Muscle of leg (tissue), 16 donors: ENCODE measurements at places on chromosomes 3 and 15.
A peak's percentile ranks its signal among the peaks of the same experiment; 100 is the strongest.

DNA sequence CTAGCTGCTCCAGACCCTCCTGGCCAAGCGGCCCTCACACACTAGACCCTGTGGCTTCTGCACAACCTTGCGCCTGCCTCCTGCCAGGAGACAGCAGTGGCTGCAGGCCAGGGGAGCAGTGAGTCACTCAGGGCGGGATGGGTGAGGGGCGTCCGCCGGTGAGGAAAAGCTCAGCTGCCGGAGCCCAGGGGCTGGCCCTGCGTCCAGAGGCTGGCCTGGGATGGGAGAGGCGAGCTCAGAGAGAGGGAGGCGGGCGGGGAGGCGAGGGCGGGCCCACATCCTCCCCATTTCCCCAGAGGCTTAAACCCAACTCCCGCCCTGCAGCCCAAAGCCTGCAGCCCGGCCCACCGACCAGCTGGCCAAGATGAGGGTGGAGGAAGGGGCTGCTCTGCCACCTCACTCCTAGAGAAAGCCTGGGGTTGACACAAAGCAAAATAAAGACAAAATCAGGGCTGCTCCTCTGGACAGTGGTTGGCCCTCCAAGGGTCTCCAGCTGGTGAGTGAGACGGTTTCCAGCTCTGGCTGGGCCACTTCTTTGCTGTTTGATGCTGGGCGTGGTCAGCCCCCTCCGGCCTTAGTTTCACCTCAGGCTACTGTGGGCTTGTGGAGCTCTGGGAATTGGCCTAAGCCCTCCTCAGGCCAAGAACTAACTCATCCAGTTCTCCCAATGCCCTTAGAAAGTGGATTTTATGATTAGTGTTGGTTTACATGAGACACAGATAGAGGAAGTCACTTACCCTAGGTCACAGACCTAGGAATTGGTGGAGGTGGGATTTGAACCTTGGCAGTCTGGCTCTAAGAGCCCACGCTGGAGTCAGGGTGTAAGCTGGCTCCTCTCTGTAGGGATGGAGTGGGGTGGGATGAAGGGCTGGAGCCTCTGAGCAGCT is 50.6 kb downstream of the IQSEC1 start:
- H3K4me3 ChIP-seq = peak overlapping the region; percentile 49
- H3K27me3 ChIP-seq = no peaks in the 10 kb centered on the region
- H3K36me3 ChIP-seq = no peaks in the 10 kb centered on the region
- peak overlapping the region; percentile 94 for H3K27ac ChIP-seq
- H3K4me1 ChIP-seq = peaks cover 62% of the 10 kb centered on the region

- no peak overlapping the region for H3K27ac ChIP-seq
- no peaks in the 10 kb centered on the region for H3K36me3 ChIP-seq
- no peak overlapping the region for H3K4me3 ChIP-seq
- DNase-seq = no peak
- no peaks in the 10 kb centered on the region for H3K27me3 ChIP-seq
- no peaks in the 10 kb centered on the region for H3K4me1 ChIP-seq
Observed at GRCh38 chr3:168645180-168645579, 549.5 kb upstream of the GOLIM4 start.

DNA sequence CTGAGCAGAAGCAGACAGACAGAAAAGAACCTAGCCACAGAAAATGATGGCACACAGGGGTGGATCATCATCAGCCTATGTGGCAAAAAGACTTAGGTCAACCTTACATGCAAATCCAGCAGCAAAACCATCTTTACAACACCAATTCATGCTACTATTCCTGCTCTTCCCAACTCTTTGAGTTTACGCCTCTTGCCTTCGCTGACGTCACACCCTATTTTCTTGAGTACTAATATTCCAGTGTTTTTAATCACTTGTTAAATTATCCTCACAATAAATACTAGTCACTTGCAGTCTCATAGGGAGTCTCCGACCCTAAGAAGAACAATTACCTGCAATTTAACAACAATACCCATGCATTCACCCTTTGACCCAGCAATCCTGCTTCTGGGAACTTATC is 6.0 kb upstream of the PSMD6 start:
- peaks cover 2% of the 10 kb centered on the region for H3K27me3 ChIP-seq
- no peak overlapping the region for H3K4me3 ChIP-seq
- no peaks in the 10 kb centered on the region for H3K36me3 ChIP-seq
- DNase-seq = no peak
- no peak overlapping the region for H3K27ac ChIP-seq

GRCh38 chr3:153578046-153578445 is 416.0 kb downstream of the RAP2B start:
- H3K4me3 ChIP-seq = no peak overlapping the region
- no peaks in the 10 kb centered on the region for H3K4me1 ChIP-seq
- no peaks in the 10 kb centered on the region for H3K36me3 ChIP-seq
- no peak for DNase-seq
- no peak overlapping the region for H3K27ac ChIP-seq
- no peaks in the 10 kb centered on the region for H3K27me3 ChIP-seq

- peaks cover under 1% of the 10 kb centered on the region for H3K4me1 ChIP-seq
- DNase-seq = no peak
- no peak overlapping the region for H3K4me3 ChIP-seq
- no peaks in the 10 kb centered on the region for H3K36me3 ChIP-seq
Observed at GRCh38 chr15:98121536-98121935, 161.0 kb downstream of the ARRDC4 start.

GRCh38 chr3:70849911-70850699 is 537.7 kb upstream of the MDFIC2 start:
- no peak overlapping the region for H3K27ac ChIP-seq
- DNase-seq = peak; percentile 84
- peaks cover 12% of the 10 kb centered on the region for H3K4me1 ChIP-seq
- no peaks in the 10 kb centered on the region for H3K27me3 ChIP-seq

DNA sequence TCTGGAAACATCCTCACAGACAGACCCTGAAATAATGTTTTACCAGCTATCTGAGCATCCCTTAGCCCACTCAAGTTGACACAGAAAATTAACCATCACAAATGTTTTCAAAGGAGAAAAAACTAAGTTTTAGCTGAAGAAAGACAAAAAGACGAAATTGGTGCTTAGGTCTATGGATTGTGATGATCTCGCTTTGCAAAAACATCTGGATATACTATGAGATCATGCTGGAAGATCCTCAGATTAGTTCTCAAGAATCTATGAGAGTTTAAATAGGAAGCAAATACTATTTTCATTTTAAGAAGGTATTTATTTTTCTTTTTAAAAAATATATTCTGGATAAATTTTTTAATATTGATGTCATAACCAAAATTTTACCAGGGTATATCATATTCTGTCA is 42.6 kb upstream of the MBNL1 start:
- DNase-seq = peak; percentile 76
- H3K27me3 ChIP-seq = no peaks in the 10 kb centered on the region
- peak overlapping the region; percentile 7 for H3K27ac ChIP-seq
- no peak overlapping the region for H3K4me3 ChIP-seq
- H3K36me3 ChIP-seq = no peaks in the 10 kb centered on the region

- peaks cover 14% of the 10 kb centered on the region for H3K36me3 ChIP-seq
- DNase-seq = peak; percentile 32
- H3K27me3 ChIP-seq = no peaks in the 10 kb centered on the region
- no peak overlapping the region for H3K4me3 ChIP-seq
- no peak overlapping the region for H3K27ac ChIP-seq
Observed at GRCh38 chr3:195522254-195523023, 20.7 kb downstream of the PPP1R2 start.

DNA sequence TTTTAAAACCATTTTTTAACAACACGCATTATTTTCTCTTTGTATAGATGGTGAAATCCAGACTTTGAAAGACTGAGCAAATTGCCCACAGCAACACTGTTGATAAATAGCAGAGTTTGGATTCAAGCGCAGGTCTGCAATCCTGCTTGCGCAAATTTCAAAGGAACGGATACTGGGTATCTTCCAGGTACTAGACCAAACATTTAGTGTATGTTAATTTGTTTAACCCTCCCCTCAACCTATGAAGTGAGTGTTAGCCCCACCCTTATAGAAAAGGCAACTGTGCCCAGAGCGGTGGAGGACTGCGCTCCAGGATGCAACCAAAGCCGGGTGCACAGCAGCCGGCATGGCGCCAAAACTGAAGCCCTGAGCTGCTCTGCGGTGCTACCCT is 103.8 kb downstream of the CPN2 start:
- H3K27ac ChIP-seq = no peak overlapping the region
- H3K27me3 ChIP-seq = peaks cover 15% of the 10 kb centered on the region
- H3K4me3 ChIP-seq = no peak overlapping the region
- H3K36me3 ChIP-seq = no peaks in the 10 kb centered on the region

GRCh38 chr15:68986322-68986721 is 28.2 kb upstream of the NOX5 start:
- no peaks in the 10 kb centered on the region for H3K36me3 ChIP-seq
- H3K4me1 ChIP-seq = no peaks in the 10 kb centered on the region
- no peak for DNase-seq
- H3K27ac ChIP-seq = no peak overlapping the region

- no peaks in the 10 kb centered on the region for H3K36me3 ChIP-seq
- DNase-seq = peak; percentile 73
- H3K4me3 ChIP-seq = no peak overlapping the region
Observed at GRCh38 chr3:8490079-8490552, 11.5 kb upstream of the LMCD1 start.

DNA sequence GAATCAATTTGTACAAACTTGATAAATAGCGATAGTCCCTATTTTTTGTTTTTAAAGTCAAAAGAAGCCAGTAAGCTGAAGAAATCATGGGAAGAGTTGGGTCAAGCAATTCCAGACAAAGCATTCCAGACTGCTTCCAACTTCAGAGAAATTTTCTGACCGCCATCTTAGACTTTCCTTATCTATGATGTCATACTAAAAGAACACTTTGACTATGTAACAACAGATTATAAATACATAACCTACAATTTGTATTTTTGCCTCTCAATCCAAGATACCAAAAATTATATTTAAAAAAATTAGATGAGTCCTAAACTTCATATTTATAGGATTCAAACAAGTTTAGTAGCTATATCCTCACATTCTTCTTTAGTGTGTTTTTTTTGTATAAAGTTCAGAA is 286.2 kb upstream of the KCNH8 start:
- no peaks in the 10 kb centered on the region for H3K27me3 ChIP-seq
- H3K4me3 ChIP-seq = no peak overlapping the region
- DNase-seq = no peak
- H3K27ac ChIP-seq = no peak overlapping the region

- no peak overlapping the region for H3K27ac ChIP-seq
- no peak for DNase-seq
- H3K4me1 ChIP-seq = peaks cover 5% of the 10 kb centered on the region
- H3K4me3 ChIP-seq = no peak overlapping the region
Observed at GRCh38 chr3:187286467-187287059, 5.0 kb downstream of the MASP1 start.

DNA sequence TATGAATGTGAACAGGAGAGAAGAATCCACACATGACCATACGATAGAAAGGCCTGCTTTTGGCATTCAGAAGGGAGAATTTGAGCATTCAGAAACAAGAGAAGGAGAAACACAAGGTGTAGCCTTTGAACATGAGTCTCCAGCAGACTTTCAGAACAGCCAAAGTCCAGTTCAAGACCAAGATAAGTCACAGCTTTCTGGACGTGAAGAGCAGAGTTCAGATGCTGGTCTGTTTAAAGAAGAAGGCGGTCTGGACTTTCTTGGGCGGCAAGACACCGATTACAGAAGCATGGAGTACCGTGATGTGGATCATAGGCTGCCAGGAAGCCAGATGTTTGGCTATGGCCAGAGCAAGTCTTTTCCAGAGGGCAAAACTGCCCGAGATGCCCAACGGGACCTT is 28.4 kb downstream of the RBM6 start:
- H3K27me3 ChIP-seq = no peaks in the 10 kb centered on the region
- peaks cover 18% of the 10 kb centered on the region for H3K36me3 ChIP-seq
- no peak for DNase-seq
- no peaks in the 10 kb centered on the region for H3K4me1 ChIP-seq
- H3K4me3 ChIP-seq = no peak overlapping the region

DNA sequence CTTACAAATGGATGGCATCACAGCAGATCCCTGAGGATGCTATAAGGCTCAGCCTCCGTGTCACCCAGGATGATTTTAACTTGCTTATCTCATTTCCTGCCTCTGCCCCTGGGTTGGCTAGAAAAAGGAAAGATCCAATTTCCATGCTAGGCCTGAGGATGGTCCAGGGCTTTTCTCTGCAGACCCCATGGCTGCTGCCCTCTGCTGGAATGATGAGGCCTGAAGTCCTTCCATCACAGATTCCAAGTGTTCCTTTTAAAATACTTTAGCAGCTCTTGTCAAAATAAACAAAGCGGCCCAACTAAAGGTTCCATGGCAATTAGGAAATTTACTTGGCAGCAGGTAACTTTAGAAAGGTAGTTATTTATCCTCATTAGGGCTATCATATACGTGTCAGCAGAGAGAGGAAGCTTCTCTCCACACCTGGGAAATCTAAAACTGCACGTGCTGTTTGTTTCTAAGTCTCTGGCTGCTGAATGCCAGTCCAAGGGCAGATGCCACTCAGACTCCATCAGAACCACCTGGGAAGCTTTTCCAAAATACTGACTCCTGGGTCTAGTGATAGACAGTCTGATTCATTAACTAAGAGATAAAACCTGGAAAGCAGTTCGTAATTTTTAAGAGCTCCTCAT is 401.9 kb upstream of the IL12A start:
- H3K36me3 ChIP-seq = no peaks in the 10 kb centered on the region
- H3K4me3 ChIP-seq = no peak overlapping the region
- DNase-seq = peak; percentile 16
- H3K27me3 ChIP-seq = no peaks in the 10 kb centered on the region
- no peaks in the 10 kb centered on the region for H3K4me1 ChIP-seq
- no peak overlapping the region for H3K27ac ChIP-seq

GRCh38 chr3:45778761-45779201 is 17.6 kb downstream of the SLC6A20 start:
- H3K27me3 ChIP-seq = peaks cover 4% of the 10 kb centered on the region
- no peak overlapping the region for H3K27ac ChIP-seq
- H3K4me1 ChIP-seq = no peaks in the 10 kb centered on the region

- no peak for DNase-seq
- peaks cover 14% of the 10 kb centered on the region for H3K27me3 ChIP-seq
- H3K36me3 ChIP-seq = no peaks in the 10 kb centered on the region
- no peak overlapping the region for H3K4me3 ChIP-seq
Observed at GRCh38 chr3:43953380-43953779, 262.6 kb downstream of the ABHD5 start.

DNA sequence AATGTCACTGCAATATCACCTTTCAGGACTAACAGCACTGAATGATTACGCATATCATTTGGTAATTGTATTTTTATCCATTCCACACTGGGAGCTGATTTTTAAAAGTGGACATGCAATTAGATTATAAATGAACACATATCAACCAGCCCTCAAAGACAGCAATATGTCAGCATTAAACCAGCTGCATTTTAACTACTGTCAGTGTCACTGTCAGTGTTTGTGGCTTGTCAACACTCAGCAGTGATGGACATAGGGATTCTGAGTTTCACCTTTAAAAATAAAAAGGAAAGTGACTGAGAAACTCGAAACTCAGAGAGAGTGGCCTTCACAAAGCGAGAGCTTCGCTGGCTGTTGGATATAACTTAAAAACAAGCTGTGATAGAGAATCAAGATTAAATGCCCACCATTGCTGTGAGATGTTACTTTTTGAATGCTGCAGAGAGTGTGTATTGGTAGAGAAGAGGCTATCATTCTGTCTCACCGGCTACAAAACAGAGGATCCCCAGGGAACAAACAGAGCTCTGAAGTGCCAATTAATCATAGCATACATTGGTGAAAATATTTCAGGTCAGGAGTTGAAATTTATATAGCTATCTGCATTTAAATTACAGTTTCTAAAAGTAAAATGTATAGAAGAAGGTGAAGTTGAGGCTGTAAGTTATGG is 635.8 kb downstream of the SQOR start:
- no peaks in the 10 kb centered on the region for H3K27me3 ChIP-seq
- DNase-seq = no peak
- no peak overlapping the region for H3K27ac ChIP-seq
- no peak overlapping the region for H3K4me3 ChIP-seq
- H3K36me3 ChIP-seq = no peaks in the 10 kb centered on the region

GRCh38 chr3:129837065-129837642 is 56.4 kb downstream of the TMCC1 start:
- no peaks in the 10 kb centered on the region for H3K27me3 ChIP-seq
- peak; percentile 15 for DNase-seq
- H3K27ac ChIP-seq = no peak overlapping the region
- H3K4me1 ChIP-seq = no peaks in the 10 kb centered on the region
- H3K36me3 ChIP-seq = peaks cover 2% of the 10 kb centered on the region
- H3K4me3 ChIP-seq = no peak overlapping the region
